Femur (tissue), 1 donor: ENCODE measurements at places on chromosomes 7 and 10.

GRCh38 chr7:38744746-38745145 lies 113.6 kb upstream of the AMPH start:
- no peak for DNase-seq

GRCh38 chr10:99874341-99875085 lies 92.1 kb downstream of the ABCC2 start:
- DNase-seq: no peak

DNA sequence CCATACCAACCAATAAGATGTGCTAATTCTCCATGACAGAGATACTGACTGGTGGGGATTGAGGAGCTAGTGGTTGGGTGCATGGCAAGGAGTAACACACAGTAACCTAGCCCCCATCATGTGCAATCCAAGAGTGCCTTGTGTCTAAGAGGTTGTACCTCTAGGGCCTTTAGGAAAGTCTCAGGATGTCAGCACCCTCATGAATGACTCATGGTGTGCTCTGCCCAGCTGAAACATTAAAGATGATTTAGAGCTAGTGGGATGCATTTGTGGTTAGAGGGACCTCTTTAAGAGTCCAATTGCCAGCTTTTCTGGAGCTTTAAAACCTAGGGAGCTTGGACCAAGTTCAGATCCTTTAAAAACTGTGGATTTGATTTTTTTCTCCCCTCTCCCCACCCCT lies 181.1 kb downstream of the HERPUD2 start:
- no peak for DNase-seq

DNA sequence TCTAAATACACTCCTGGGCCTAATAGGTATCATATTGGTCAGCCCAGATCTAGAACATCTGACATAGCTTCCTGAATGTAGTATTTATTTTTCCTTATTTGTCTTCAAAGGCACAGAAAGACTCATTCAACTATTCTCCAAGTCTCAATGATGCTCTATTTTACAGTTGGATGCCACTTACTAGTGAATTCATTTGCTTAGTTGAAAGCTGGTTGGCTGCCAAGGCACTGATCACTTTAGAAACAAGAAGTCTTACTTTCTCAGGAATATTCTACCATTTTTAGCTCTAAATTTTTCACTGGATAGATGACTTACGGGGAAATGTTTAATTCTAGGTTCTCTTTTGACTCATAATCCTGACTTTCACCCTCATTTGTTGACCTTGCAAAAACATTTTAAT lies 863.4 kb downstream of the SORCS1 start:
- no peak for DNase-seq

- peak; percentile 31 for DNase-seq
Observed at GRCh38 chr10:51879238-51879637, 179.8 kb upstream of the CSTF2T start.

GRCh38 chr7:74483402-74484336 lies 30.0 kb downstream of the GTF2IRD1 start:
- no peak for DNase-seq

DNA sequence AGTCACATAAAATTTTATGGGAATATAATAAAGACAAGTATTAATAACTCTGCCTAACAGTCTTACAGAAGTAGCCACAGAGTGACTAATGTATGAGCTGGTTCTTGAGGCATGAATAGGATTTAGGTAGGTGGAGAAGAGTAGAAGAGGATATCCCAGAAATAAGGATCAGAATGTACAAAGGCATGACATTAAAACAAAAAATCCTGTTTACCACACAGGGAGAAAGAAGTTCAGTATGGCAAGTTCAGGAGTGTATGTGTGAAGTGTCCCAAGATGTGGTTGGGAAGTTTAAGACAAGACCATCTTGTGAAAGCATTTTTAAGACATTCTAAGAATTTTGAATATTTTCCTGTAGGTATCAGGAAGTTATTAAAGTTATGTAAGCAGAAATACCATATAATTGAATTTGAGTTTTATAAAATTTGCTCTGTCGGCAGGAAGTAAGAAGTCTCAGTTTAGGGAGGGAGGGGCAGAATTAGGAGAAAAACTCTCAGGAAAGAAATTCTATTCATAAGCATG lies 64.7 kb upstream of the CAV2 start:
- no peak for DNase-seq

DNA sequence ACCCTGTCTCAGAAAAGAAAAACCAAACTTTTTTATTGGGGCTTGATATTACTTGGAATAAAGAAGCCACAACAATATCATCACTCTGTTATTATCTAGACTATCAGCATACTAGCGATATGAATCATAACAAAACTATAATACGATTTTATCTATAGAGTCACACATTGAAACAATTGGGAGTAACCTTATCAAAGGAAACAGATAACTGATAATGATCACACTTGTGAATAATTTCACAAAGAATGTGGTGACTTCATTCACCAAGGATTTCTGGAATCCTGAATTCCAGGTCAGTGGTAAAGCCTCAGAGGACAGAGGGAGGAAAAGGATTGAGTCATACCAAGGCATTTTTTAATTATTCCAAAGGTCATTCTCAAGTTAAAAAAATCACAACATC lies 32.1 kb upstream of the NMT2 start:
- no peak for DNase-seq

DNA sequence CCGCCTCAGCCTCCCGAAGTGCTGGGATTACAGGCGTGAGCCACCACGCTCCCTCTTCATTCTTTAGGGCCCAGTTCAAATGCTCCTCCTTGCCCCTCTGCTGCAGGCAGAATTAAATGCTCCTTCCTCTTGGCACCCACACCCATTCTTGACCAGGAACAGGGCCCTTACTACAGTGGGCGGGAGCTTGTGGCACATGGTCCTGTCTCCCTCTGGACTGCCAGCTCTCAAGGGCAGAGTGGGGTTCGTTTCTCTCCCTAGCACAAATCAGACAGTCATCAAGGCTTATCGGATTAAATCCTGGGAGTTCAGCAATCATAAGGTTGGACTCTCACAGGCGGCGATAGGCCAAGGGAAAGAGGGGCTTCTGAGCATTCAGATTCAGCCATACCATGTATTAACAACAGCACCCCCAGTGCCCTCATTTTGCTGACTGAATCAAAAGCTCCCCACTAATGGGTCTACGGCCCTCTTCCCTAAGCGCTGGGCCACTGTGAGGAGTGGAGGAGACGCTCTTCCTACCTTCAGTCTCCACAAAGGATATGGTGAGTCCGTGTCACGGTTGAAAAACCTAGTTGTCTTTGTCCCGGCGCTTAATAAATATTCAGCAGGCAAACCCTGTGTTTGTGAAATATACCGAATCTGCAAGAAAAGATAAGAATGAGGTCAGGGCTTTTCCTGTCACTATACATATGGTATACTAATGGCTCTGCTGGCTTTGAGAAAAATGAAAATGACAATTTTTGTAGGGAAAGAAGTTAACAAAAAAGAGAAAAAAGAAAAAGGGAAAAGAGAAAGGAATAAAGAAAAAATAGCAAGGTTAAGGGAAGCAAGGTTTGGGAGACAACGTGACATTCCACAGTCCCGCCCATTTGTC lies 107.4 kb downstream of the CLEC2L start:
- no peak for DNase-seq

DNA sequence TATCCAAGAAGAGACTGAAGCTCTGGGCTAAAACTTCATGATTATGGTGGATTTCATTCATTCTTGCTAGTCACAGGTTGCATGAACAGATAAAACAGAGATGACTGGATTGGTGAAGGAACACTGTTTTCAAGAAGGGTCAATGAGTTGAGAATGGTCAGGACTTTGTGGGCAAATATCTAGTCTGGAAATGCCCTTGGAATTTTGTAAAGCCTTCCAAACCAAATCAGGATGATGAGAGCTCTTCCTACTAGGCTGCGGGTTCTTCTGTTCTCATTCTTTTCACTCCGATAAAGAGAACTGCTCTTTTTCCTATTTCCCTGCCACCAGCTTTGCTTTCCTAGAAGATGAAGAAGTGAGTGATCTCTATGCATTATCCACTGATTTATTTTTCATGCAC lies 171.4 kb downstream of the ARID5B start:
- DNase-seq: no peak

DNA sequence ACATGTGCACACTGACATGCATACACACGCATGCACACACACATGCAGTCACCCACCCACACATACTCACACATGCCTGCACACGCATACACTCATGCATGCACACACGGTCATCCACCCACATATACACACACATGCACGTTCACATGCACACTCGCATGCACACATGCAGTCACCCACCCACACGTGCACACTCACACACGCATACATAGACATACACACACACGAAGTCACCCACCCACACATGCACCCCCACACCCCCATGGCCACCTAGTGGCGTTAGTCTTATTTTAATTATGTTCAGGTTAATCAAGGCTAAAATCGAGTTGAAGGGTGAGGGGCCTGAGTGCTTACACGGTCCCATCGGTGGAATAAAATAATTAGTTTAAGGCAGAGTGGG lies 96.8 kb downstream of the DNAJB6 start:
- DNase-seq: no peak

GRCh38 chr10:775245-776075 lies 86.0 kb upstream of the DIP2C start:
- no peak for DNase-seq

- no peak for DNase-seq
Observed at GRCh38 chr7:41731493-41732435, 28.9 kb upstream of the INHBA start.

DNA sequence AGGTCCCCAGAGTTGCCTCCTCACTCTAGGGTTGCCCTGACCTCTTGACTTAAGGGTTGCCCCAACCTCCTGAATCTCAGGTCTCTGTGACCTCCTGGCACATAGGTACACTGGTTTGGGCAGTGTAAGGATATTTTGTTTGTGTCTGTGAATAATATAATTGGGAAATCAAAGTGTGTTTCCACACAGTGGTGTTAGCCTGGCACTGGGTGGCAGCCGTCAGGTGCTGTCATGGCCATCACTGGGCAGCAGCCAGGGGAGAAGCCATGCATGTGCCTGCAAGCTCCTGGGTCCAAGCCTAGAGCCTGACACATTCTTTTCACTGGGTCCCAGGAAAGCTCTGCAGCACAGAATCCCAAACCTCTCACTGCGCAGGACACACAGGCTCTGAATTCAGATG lies 3.6 kb upstream of the CCDC201 start:
- DNase-seq: no peak

- peak; percentile 10 for DNase-seq
Observed at GRCh38 chr10:124288928-124289850, 129.5 kb downstream of the OAT start.

- DNase-seq: no peak
Observed at GRCh38 chr7:10472115-10472514, 501.6 kb upstream of the PHF14 start.

GRCh38 chr7:148697256-148698006 lies 1.3 kb upstream of the CUL1 start:
- DNase-seq: peak; percentile 31

GRCh38 chr10:4918236-4918635 lies 45.0 kb upstream of the AKR1C1 start:
- no peak for DNase-seq

GRCh38 chr7:123538189-123538714 lies 3.9 kb upstream of the IQUB start:
- no peak for DNase-seq

DNA sequence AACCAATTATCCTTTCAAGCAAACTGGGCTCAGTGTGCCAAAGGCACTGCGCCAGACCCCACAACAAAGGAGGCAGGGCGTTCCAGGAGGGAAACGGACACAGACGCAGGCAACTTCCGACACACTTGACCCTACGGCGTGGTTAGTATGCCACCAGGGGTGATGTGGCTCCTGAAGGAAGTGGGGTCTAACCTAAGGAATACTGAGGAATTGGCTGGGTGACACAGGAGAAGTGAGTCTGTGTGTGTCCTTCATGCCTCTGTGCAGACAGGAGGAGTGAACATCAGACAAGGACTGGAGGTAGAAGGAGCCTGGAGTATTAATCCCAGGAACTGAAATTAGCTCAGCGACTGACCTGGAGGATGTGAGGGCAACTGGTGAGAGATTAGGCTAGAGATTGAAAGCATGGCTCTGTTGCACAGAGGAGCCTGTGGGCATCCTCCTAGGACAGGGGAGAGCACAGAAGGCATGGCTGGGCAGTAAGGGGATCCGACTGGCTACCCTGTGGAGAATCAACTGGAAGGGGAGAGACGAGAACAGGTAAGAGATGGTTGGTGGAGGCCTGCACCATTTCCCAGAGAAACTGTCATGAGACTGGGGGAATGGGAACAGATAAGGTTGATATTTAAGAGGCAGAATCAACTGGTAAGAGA lies 27.8 kb downstream of the GSDME start:
- DNase-seq: no peak

- DNase-seq: no peak
Observed at GRCh38 chr7:29801929-29802328, 4.4 kb upstream of the WIPF3 start.

GRCh38 chr7:132869166-132869861 lies 212.6 kb downstream of the CHCHD3 start:
- no peak for DNase-seq

DNA sequence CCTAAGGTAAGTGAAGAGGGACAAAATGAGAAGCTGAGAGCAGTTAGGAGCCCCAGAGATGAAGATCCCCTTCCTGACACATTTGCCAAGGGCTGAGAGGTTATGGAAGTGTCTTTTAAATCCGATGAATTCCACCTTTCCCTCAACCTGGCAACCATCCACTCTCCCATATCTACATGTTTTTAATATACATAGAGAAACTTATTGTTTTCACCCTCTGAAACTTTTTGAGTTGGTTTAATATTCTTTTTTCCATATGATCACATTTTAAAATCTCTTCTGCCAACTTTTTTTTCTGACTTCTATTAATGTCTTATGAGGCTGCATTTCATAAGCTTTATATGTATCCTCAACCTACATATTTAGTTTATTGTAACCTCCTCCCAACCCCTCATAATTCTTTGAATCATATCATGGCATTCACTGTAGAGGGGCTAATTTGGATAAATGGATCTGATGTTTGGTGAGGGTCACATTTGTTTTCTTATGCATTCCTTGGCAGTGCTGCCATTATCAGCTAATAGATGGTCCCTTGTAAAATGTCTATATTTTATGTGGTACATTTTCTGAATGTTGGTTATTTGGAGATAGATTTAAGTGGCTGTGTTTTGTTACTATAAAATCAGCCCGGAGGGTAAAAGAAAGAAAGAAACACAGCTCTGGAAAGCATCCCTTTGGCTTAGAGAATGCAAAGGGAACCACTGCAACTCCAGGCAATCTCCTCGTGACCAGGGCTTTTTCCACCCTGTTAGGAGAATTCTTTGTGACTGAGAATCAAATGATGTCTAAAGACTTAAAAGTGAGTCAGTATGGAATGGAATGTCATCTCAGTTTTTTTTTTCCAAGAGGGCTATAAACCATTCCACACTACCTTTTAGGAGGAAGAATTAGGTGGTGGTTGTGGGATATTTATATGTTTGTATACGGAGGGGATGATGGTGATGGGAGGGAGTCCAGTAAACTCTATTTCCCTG lies 334.4 kb downstream of the SUGCT start:
- DNase-seq: peak; percentile 43

- DNase-seq: no peak
Observed at GRCh38 chr7:2803342-2803692, 40.8 kb downstream of the GNA12 start.

GRCh38 chr7:18597754-18598153 lies 102.2 kb downstream of the HDAC9 start:
- no peak for DNase-seq

- no peak for DNase-seq
Observed at GRCh38 chr10:129864601-129865126, 99.4 kb downstream of the EBF3 start.
